Activated CD4-positive, alpha-beta T cell treated with anti-CD3 and anti-CD28 coated beads for 4 hours (primary cell): ENCODE measurements at places on chromosomes 12 and 14.

DNA sequence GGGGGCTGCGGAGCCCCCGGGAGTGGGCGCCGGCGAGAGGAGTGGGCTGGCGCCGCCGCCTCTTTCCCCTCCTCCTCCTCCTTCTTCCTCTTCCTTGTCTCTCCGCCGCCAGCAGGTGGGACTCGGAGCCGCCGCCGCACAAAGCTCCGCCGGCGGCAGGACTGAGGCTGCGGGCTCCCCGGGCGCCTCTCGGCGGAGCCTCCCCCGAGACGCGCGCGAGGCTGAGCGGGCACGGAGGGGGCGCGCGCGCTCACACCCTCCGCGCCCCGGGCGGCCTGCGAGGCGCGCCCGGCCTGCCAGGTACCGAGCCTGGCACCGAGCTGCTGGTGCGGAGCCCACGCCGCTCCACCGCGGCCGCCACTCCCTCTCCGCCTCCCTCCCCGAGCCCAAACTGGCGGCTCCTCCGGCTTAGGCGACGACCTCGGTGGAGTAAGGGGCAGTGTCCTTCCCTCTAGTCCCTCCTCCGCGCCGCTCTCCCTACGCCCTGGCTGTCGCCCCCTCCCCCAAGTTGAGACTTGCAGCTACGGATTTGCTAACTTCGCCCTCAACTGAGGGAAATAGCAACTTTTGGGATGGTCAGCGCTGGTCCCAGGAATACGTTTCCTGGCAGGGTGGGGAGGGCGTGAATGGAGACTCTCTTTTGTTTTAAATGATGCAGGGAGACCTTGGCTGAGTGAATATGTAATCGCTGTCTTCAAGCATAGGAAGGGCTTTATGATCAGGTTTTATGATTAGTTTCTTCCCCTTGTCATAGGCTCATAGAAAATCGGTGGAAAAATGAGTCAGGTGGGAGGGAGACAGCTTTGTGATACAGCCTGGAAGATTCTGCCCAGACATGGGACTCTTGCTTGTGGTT is 199.5 kb upstream of the CAND1 start:
- DNase-seq, result peak; percentile 27

GRCh38 chr14:105064001-105064400 is 1.2 kb downstream of the GPR132 start:
- no peak for DNase-seq

DNA sequence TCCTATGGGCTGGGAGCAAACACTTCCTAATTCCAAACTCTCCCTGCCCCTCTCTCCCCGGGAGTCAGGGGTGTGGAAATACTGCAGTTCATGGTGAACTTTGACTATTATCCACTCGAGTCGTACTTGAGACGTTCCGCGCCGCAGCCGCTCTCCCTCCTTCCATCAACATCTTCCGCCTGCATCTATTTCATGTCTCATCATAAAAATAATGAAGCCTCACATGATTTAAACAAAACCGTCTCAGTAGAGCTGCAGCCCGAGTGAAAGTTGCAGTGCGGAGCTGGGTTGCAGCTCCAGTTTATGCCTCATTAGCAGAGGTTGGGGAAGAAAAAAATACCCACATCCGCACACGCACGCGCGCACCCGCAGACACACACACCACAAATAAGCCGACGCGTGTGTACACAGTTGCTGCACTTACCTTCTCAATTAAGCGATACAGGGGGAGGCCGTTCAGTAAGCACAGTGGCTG is 283 bp downstream of the LMO3 start:
- no peak for DNase-seq

- no peak for DNase-seq
Measured at GRCh38 chr14:64349741-64350490, 38.2 kb upstream of the MTHFD1 start.

DNA sequence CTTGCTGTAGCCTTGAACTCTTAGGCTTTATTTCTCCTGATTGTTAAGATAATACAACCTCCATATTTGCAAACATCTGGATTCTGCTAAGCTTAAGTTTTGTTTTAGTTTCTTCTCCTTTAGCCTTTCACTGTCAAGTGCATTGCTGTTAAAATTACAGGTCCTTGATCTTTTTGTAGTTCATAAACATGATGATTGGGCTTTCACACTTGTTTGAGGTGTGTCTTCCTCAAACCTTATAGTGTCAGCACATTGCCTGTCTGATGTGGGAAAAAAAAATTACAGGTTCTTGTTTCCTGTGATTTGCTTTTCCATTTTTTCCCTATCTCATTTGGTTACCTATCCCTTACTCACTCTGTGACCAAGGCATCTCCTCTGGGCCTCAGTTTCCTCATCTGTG is 59.2 kb downstream of the BICDL1 start:
- no peak for DNase-seq
